WTC11 (cell line): ENCODE measurements at places on chromosomes 6 and 20.

GRCh38 chr6:100959280-100959679 lies 78.2 kb upstream of the ASCC3 start:
- DNase-seq = no peak

DNA sequence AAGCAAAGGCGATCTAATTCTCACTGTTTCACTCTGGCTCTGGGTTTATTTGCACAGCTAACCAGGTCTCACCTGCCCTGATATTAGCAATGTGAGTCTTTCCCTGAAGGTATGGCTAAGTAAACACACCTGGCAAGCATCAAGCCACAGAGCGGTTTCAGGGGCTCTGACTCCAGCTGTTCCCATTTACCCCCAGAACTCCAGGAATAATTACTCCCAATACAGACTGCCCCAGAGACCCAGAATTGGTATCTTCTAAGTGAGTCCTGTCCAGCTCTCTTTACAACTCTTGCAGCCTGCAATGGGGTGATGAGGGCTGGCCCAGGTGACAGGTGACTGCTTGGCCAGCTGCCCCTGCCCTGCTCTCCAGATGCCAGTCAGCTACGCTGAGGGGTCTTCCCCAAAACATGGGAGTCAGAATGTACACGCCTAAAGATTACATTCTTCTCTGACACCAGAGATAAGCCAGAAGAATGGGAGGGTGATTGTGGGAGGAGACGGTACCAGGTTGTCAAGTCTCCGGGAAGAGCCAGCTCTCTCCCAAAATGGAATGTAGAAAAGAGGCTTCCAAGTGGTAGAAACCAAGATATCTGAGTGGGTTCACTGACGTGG lies 4.9 kb upstream of the LRRN4 start:
- DNase-seq = no peak

DNA sequence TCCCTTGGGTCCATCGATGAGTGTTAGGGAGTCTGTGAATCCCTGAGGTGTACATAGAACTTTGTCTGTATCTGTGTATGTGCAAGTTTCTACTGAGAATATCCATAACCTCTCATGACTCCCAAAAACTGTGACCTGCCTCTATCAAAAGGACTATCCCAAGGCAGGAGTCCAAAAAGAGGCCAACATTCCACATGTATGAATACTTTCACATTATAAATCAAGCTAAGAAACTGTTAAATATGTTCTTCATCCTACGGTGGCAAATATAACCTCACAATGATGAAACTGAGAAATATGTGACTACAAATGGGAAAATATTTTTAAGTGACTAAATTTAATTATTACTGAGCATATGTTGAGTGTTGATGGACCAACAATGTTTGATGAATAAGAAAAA lies 16.1 kb upstream of the STX11 start:
- DNase-seq = no peak

- no peak for DNase-seq
These were observed 39.4 kb upstream of the RFPL4B start for GRCh38 chr6:112307707-112308106.

DNA sequence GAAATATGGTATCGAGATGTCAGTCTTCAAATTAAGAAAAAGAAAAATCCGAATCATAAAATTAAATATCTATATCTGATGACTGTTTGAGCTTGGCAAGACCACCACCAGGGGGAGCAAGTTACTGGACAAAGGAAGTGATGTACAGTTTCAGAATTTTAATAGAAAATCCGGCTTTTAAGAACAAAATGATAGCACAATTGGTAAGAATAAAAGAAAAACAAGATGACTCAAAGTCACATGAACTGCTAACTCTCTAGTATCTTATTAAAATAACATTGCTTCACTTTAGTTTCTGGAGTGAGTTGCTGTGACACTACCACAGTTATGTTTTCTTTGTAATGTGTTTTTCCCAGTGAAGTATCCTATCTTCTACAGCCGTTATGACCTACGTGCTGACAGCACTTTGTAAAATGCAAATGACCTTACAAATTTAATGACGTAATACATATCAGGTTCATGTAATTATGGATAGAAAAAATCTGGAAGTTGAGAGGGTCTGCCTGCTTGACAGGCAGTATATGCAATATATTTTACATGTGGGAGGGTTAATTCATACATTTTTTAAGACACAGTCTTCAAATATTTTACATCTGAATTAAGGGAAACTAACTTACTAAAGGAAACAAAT lies 405.3 kb upstream of the HS3ST5 start:
- peak; percentile 36 for DNase-seq
